Immature natural killer cell (primary cell): ENCODE measurements at places on chromosomes 5 and 9. TPM values are rescaled to one million over a fixed set of nuclear protein-coding genes. Genes with fewer than 3 reads are reported as not detected.

DNA sequence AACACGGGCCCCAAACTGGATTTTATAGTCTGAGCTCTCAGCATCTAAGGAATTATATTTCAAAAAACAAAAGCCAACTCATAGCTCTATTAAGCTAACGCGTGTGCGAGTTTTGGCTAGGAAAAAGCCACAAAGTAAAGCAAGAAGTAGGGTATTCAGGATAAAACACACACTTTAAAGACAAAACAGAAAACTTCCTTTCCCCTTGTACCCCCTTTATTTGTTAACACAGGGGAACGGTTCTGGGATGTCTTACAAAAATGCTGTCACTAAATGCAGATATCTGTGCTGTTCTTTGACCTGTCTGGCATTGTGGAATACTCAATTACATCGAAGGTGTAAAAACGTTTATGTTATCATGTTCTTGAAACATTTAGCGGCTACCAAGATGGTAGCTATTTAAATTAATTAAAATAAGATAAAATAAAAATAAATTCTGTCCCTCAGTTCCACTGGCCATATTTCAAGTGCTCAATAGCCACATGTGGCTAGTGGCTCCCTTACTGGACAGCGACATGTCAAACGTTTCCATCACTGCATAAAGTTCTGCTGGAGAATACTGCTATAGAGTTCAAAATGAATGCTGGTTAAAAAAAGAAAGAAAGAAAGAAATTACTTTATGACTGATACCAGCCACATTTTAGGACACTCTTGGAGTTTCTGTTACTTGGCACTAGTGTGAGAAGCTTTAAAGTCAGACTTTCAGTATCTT is 7.2 kb upstream of the MEF2C start:
- H3K27ac ChIP-seq, result no peak overlapping the region
- peaks cover 10% of the 10 kb centered on the region for H3K27me3 ChIP-seq
- no peak for DNase-seq

DNA sequence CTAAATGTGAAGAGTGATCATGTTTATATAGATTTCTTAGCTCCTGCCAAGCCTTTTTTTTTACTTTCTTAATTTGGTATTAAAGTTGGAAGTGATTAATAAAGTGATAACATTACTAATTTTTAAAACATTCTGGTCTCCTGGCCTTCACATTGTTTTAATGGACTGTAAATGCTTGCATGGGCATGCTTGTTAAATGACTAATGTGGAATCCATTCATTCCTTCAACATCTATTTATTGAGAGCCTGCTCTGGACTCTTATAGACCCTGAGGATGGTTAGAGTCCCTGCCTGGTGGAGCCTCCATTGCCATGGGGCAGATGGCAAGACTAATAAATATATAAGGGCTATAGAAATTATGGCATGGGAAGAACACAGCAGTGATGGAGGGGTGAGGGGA is 103.5 kb downstream of the NTRK2 start:
- H3K4me1 ChIP-seq, result no peaks in the 10 kb centered on the region
- H3K27me3 ChIP-seq, result peaks cover 1% of the 10 kb centered on the region
- no peaks in the 10 kb centered on the region for H3K36me3 ChIP-seq
- no peak for DNase-seq
- H3K27ac ChIP-seq, result no peak overlapping the region

DNA sequence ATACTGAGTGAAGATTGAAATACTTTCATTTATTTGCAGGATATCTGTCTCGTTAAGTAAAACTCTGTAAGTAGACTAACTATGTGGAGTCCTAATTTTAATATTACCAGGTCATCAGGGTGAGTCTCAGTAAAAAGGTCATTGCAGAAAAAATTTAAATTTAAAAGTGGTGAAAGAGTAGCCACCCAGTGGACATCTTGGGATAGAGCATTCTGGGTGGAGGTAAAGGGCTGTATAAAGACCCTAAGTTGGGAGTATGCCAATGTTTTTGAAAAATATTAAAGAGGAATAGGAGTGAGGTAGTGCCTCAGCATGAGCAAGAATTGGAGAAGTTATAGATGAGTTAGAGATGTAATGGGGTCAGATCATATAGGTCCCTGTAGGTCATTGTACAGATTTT is 145.5 kb downstream of the HMHB1 start:
- H3K27me3 ChIP-seq, result peaks cover 7% of the 10 kb centered on the region
- no peak overlapping the region for H3K27ac ChIP-seq
- no peaks in the 10 kb centered on the region for H3K36me3 ChIP-seq
- H3K4me3 ChIP-seq, result no peak overlapping the region
- no peak for DNase-seq
- H3K4me1 ChIP-seq, result no peaks in the 10 kb centered on the region

GRCh38 chr5:109743041-109743531 is 53.4 kb downstream of the MAN2A1 start:
- peaks cover 7% of the 10 kb centered on the region for H3K36me3 ChIP-seq
- no peak overlapping the region for H3K27ac ChIP-seq
- H3K27me3 ChIP-seq, result no peaks in the 10 kb centered on the region
- peaks cover 50% of the 10 kb centered on the region for H3K4me1 ChIP-seq
- DNase-seq, result no peak
- H3K4me3 ChIP-seq, result no peak overlapping the region

GRCh38 chr5:163303718-163304117 is 133.7 kb upstream of the CCNG1 start:
- no peaks in the 10 kb centered on the region for H3K36me3 ChIP-seq
- no peak overlapping the region for H3K27ac ChIP-seq
- H3K4me1 ChIP-seq, result no peaks in the 10 kb centered on the region
- peaks cover 3% of the 10 kb centered on the region for H3K27me3 ChIP-seq

GRCh38 chr5:59169081-59169767 is 586.3 kb downstream of the RAB3C start:
- H3K36me3 ChIP-seq, result no peaks in the 10 kb centered on the region
- no peak overlapping the region for H3K4me3 ChIP-seq
- no peak for DNase-seq
- H3K27me3 ChIP-seq, result peaks cover 6% of the 10 kb centered on the region

DNA sequence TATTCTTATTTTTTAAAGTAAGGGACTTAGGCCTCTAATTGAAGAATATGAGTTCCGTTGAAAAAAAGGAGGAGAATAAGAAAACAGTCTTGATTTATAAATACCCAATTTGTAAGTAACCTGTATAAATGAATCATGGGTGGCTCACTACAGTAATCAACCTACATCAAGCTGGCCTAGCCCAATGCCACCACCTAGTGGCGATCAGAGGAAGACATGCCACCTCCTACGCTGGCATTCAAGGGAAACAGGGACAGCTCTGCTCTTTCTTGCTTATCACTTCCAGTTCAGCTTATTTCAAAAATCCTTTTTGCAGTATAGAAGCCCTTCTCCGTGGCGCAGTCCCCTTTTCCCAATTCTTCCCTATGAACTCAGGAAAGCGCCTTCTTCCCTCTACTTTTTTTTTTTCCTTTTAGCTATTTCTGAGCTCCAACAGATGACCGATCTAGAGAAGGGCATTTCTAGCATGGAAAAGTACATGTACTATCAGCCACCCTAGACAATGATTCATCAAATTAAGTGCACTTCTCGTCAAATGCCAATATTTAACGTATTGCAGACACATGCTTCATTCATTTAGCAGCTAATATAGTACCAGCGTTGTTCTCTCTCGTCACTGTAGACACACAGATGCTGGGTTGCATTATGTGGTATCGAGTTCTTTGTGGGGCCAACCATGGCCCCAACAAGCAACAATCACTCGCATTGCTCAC is 28.3 kb downstream of the PTPN3 start:
- no peak overlapping the region for H3K27ac ChIP-seq
- H3K36me3 ChIP-seq, result no peaks in the 10 kb centered on the region
- no peak overlapping the region for H3K4me3 ChIP-seq
- DNase-seq, result no peak

Gene UTP15
- polyA plus RNA-seq, result 7.8 TPM

Gene DMRT3
- polyA plus RNA-seq, result not detected

Gene PCDHAC1
- polyA plus RNA-seq, result not detected

Gene IL3
- polyA plus RNA-seq, result not detected

Gene PHF24
- polyA plus RNA-seq, result not detected
